ENCODE measurements at places on chromosomes 1 and 21.
A peak's percentile ranks its signal among the peaks of the same experiment; 100 is the strongest.

- DNase-seq = no peak
Measured at GRCh38 chr1:197469620-197470210, 201.7 kb downstream of the CRB1 start.

DNA sequence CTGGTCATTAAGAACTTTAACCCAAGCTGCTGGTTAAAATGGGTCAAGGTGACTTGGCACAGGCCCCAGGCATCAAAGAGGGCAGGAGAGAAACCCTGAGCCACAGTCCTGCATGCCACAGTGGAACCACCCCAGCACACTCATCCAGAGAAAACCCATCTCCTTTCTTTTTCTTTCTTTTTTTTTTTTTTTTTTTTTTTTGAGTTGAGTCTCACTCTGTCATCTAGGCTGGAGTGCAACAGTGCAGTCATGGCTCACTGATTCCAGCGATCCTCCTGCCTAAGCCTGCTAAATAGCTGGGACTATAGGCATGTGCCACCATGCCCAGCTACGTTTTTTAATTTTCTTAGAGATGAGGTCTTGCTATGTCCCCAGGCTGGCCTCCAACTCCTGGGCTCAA lies 109.2 kb upstream of the RAB4A start:
- DNase-seq = no peak

- no peak for DNase-seq
Measured at GRCh38 chr1:40930174-40930964, 49.1 kb upstream of the CTPS1 start.

DNA sequence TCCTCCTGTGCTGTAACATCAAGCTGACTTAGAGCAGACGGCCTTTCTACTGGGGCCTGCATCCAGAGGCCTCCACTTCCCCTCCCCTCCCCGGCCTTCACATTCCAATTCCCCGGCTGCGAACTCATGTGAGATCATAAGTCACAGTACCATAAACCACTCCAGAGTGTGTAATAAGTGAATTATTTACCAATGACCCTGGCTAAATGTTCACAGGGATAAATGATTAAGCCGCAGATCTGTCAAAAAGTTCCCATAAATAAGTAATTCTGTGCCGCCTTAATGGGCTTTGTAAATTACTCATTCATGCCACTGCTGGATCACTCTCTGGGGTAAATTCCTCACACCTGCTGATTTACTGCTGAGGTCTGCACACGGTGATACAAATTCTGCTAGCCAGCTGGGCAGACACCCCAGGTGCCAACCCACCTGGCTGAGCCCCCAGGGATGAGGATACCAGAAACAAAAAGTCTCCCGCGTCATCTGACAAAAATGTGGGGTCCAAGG lies 27.4 kb upstream of the KIRREL1 start:
- DNase-seq = no peak

DNA sequence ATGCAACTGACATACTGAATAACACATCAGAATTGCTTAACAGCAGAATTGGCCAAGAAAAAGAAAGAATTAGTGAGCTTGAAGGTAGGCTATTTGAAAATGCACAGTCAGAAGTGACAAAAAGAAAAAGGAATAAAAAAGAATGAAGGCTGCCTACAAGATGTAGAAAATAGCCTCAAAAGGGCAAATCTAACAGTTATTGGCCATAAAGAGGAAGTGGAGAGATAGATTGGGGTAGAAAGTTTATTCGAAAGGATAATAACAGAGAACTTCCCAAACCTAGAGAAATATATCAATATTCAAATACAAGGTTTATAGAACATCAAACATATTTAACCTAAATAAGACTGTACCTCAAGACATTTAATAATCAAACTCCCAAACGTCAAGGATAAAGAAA lies 67.5 kb downstream of the ATP6V1G3 start:
- DNase-seq = no peak

GRCh38 chr1:20846461-20847374 lies 59.6 kb upstream of the HP1BP3 start:
- no peak for DNase-seq

DNA sequence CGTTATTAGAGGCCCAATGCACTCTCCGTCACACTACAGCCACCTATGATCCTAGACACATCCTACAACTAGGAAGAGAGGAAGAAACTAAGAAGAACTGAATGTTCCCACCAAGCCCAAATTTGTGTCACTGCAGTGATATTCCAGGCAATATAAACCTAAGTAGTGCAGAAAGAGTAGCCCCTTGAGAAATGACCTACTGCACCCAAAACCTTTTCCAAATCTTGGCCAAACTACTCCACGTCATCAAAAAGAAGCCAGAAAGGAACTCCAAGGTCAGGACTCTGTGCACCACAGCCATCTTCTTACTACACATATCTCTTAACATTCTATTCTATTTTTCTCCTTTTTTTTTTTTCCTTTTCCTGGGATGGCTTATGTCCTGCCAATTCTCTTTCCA lies 60.2 kb downstream of the ADAMTS1 start:
- no peak for DNase-seq

DNA sequence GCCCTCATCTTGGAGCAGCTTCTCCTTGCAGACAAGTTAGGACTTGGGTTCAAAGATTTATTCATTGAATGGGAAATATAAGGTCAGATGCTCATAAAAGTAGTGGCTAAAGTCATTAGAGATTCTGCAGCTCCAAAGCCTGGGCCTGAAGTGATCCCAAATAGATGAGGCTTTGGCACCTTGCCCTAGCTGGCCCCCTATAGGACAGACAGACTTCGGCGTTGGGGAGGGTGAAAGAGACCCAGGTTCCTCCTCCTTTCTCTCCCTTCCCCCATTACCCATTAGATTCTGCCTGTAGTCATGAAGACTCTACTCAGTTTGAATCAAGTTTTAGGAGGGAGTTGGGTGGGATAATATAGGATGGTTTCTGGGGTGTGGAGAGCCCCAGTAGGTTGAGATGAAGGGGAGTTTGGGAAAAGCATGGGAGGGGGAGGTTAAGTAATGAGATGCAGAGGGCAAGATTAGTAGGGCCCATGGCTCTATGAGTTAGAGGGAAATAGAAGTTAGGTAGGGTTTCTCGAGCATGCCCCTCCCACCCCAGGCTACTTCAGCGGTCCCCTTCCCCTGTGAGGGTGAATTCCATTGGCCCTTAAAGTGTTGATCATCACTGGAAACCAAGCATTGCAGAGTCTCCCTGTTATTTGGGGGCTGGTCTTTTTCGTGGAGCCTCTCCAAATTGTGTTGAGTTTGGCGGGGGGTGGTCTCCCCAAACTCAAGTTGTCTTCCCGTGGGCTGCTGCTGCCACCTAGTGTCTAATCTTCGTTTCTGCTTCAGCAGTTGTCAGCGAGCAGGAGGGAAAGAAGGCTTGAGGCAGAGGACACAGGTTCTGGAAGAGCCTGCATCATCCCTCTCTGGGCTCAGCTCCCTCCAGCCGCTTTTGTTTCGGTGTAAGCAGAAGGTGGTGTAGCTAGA lies 2.1 kb upstream of the AHDC1 start:
- DNase-seq = peak; percentile 18

- DNase-seq = no peak
Measured at GRCh38 chr1:193747579-193747978, 561.2 kb upstream of the B3GALT2 start.

DNA sequence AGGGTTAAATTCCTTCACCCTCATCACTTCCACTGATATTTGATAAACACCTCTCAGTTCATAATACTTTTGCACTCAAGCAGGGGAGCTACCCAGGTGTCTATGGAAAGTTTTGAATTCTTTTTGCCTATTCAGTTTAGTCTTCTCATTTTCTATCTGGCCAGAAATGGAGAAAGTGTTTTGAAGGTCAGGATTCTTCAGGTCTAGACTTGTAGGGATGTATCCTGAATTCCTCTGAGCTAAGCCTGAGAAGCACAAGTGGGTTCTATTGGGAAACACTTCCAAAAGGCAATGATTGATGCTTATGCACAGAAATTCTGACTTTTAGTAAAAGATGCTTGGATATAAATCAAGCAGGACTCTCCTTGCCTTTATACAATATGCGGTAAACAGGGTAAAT lies 217.8 kb upstream of the HOOK1 start:
- DNase-seq = no peak

- peak; percentile 10 for DNase-seq
Measured at GRCh38 chr21:15062606-15062965, 2.2 kb downstream of the NRIP1 start.

- no peak for DNase-seq
Measured at GRCh38 chr1:91099746-91100621, 78.1 kb upstream of the ZNF644 start.

- no peak for DNase-seq
Measured at GRCh38 chr1:196607981-196608380, 259 bp downstream of the KCNT2 start.

GRCh38 chr21:44354001-44354405 lies 582 bp downstream of the TRPM2 start:
- DNase-seq = no peak

DNA sequence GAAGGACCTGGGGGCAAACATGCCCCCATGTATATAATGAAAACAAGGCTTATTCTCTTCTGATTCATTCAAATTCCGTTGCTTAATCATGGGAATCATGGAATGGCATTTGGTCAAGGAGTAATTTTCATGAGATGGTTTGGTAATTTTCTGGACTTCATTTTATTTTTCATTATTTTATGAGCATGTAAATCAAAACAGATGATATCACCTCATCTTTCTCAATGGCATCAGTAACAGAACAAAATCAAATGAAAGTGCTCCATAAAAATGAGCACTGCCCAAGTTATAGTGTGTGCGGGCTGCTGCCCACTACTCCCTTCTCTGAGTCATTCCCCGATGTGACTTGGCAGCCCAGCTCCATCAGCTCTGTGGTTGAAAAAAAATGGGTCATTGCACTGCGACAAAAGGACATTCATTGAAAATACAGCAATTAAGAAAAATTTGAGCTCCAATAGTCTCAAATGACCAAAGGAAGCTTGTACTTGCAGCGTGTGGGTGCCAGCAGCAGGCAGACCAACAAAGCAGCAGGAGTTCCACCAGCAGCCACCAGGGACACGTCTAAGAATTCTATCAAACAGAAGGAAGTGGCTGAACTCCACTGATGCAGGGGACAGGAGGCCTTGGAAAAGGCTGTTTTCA lies 84.3 kb upstream of the VAV3 start:
- DNase-seq = no peak

DNA sequence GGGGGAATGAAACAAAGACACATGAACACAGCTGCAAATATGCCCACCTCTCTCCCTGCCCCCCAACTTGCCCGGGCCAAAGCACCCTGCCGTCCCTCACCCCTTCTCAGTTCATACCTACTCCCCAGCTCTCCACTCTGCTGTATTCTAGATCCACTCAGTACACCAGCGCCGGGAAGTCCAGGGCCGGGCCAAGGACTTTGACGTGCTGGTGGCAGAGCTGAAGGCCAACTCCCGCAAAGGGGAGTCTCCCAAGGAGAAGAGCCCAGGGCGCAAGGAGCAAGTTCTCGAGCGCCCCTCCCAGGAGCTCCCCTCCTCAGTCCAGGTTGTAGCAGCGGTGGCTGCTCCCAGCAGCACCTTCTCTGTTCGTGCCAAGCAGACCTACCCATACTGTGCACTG lies 5.0 kb downstream of the ATXN7L2 start:
- DNase-seq = no peak

DNA sequence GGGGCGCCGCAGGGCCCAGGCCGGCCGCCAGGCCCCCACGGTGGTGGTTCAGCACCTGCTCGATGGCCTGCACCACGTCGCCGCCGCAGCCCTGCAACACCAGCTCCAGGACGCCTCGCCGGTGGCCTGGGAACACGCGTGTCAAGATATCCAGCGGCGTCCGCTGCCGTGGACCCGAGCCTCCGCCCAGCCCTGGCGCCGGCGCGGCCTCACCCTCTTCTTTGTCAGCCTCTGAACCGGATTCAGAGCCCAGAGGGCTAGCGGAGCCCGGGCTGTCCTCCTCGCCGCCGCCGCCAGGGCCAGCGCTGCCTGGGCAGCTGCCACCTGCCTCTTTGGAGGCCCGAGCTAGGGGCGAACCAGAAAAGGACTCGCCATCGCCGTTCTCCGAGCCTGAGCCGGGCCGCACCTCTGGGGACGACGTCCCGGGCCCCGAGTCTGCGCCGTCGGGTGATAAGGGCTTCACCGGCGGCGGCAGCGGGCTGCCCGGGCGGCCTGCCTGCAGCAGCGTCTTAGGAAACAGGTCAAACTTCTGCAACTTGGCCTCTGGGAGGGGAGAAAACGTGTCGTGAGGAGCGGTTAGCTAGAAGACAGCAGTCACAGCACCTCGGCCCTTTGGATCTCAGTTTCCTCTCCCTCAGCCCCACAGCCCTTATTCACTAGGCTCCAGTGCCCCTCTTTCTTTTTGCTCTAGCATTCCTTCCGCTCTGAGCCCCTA lies 3.9 kb downstream of the DMRTA2 start:
- DNase-seq = no peak

DNA sequence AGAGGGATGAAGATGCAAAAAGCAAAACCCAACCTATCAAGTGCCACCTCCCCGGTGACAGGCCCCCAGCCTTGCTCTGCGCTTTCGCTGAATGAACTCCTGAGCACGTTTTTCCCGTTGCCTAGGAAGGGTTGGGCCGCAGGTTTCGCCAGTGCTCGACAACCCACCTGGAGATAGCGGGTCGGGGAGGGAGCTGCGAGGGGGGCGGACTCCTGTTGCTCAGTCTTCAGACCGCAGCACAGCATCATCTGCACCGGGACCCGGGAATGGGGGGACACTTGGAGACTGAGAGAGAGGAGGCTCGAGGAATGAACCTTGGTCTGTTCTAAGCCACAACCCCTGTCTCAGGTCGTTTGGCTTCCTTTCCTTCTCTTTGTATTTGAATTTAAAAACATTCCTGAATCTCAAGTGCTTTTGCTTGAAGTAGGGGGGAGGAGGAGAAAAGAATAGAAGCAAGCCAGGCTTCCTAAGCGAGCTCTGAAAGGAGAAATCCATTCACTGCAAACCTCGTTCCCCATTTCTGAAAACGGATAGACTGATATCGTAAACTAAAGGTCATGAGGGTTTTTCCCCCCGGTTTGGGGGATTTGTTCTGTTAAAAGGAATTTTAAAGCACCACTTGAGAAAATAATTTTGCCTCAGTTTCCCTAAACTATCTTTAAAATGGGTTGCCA lies 1.2 kb downstream of the AK5 start:
- no peak for DNase-seq

- DNase-seq = no peak
Measured at GRCh38 chr1:175511496-175511895, 231.9 kb downstream of the TNR start.

- DNase-seq = no peak
Measured at GRCh38 chr1:217482356-217483102, 148.4 kb downstream of the GPATCH2 start.

GRCh38 chr1:11912000-11912399 lies 14.2 kb downstream of the KIAA2013 start:
- no peak for DNase-seq

GRCh38 chr1:86035101-86035500 lies 121.5 kb downstream of the COL24A1 start:
- DNase-seq = no peak

GRCh38 chr1:47189844-47190508 lies at the start of gene PDZK1IP1:
PDZK1IP1 (minus strand) TSS chr1:47190036; CDS start chr1:47189932, 104 bp downstream.
- no peak for DNase-seq

All from SW 1271 (cell line).